ENCODE measurements at places on chromosomes 2 and 18.

DNA sequence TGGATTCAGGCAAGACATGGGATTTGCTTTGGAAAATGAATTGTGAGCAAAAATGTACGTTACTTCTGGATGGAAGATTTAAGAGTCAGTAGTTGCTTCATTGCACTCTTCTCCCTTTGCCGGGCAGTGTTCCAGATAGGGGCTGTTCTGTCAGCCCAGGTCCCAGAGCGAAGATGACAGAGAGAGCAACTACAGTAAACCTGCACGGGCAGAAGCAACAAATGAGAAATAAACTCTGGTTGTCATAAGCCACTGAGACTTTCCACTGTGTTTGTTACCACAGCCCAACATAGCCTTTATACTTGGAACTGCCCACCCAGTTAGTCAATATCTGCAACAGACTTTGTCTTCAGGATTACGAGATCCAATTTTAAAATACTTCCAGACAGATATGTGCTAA is 83.3 kb downstream of the CACNB4 start:
- DNase-seq, result no peak

GRCh38 chr2:121866789-121867188 is 111.3 kb downstream of the TSN start:
- DNase-seq, result no peak

GRCh38 chr2:144996225-144996795 is 476.4 kb upstream of the ZEB2 start:
- DNase-seq, result no peak

DNA sequence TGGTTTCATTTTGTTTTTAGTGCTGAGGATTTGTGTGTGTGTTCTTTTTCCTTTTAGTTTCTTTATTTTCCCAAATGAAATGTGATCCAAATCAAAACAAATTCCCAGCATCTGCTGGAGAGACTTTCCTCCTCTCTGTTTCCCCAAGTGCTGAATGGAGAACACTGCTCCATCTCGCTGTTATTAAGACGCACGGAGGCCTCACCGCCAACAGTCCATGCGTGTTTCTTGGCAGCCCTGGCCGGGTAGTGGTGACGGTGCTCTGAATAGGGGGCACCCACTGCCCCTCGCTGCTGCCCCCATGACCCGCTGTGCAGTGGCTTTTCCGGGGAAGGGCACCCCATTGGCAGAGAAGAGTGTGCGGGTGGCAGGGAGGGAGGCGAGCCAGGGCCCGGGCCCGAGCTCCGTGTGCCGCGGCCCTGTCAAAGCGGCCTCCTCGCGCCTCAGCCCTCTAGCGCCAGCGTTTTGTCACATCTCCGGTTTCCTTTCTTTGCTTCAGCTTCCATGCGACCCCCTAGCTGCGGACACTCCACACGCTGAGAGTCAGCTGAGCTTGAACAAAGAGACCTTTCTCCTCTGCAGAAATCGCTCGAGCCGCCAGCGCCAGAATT is 473.7 kb upstream of the SALL3 start:
- DNase-seq, result no peak

DNA sequence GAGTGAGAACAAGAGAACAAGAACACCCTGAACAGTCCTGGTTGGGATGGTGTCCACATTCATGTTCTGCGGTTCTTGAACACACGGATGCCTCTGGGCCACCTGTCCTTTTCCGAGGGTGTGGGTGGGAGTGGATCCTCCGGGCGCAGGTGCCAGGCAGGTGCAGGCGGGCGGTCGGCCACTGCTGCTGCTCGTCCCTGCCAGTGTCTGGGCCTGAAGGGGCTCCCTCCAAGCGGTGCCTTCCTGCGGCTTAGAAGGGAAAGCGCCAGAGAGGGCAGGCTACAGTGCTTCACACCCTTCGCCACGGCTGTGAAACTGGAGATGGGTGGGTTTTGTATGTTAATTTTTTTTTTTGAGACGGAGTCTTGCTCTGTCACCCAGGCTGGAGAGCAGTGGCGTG is 8.0 kb upstream of the D2HGDH start:
- no peak for DNase-seq

- DNase-seq, result no peak
Observed at GRCh38 chr2:108853421-108853820, 66.8 kb downstream of the CCDC138 start.

- DNase-seq, result no peak
Observed at GRCh38 chr2:31238906-31239592, 5.1 kb downstream of the EHD3 start.

GRCh38 chr2:17800693-17801458 is 15.4 kb upstream of the MSGN1 start:
- no peak for DNase-seq

DNA sequence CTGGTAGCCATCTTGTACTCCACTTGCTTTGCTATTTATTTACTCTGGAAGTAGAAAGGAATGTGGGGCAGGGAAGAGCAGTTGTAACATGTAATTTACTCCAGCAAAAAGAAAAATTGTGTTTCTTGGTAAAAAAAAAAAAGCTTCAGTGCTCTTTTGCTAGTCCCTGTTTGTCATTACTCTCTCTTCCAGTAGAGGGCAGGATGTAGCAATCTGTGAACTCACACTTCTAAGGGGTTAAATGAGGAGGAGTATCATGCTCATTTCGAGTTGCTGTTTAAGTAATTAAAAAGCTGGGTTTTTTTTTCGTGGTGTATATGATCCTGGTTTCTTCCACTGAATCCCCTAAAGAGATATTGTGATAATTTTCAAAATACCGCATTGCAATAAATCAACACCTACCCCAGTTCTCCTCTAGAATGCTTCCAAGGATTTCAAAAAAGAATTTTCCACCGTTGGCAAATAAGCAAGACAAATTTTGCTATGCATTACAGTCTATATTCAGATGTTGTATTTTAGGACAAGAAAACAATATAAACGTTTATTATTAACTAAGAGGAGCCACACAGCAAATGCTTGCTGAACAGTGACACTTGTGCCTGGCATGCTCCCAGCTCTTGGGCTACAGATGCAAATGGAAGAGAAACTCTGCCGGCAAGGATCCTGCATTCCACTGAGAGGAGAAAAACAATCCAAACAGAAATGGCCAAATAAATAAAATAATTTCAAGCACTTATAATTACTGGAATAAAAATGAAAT is 261.6 kb downstream of the ASXL3 start:
- no peak for DNase-seq

GRCh38 chr2:170394641-170395387 is 216.9 kb downstream of the MYO3B start:
- DNase-seq, result no peak

DNA sequence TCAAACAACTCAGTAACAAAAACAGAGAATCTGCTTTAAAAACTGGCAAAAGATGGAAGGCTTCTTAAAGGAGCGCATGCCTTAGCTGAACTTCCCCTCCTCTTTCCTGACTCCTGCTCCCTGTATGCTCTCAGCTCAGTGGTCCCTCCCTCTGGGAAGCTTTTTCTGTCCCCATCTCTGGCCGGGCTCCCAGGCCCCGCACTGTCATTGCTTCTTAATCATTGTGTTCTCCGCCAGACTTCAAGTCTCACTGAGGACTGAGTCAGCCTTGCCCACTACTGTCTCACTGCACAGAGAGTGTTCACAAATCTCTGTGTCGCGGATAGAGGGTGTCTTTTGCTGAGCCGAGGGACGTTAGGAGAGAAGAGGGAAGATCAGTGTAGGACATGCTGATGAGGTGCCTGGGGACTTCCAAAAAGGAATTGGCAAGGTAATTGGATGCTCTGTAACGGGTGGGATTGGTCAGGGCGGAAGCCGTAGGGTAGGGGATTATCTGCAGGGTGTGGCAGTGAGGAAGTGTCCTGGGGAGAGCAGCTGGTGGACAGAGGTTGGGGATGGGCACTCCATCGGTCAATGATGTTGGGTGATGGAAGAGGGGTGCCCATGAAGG is 16.2 kb downstream of the TOGARAM2 start:
- no peak for DNase-seq

DNA sequence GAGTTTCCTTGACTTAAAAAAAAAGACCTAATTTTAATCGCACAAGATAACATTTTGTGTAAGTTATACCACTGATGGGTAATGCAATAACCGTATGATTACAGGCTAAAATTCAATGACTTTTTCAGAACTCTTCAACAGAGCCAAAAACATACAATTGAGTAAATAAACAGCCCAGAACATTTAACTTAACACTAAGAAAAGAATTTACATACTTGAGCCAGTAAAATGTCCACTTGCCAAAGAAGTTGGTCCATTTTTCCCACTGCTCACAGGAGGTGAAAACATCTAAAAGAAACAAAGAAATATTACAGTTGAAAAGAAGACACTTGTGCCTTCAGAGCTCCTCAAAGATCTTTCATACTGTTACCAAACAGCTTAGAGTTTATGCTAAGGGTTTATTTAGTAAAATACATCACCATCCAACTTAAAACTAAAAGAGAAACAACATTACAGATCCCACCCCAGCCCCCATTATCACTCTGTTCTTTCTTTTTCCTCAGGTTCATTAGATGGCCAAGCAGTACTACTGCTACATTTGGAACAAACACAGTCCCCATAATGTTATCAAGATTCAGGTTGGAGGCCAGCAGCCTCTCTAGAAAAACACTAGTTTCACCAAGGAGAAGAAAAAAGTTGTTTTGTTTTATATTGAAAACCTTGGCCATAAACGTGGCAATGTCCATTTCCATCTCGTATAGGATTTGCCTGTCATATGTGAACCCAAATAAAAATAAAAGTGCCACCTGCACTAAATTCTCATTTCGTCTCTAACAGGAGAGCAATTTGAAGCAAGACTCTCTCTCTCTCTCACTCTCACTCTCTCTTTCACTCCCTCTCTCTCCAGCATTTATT is 2.7 kb downstream of the TCF4 start:
- no peak for DNase-seq

GRCh38 chr2:111883661-111884591 is at the start of gene ANAPC1:
Gene ANAPC1 (minus strand): TSS chr2:111884193. CDS start chr2:111880825, 3,368 bp downstream.
- DNase-seq, result peak; percentile 91

DNA sequence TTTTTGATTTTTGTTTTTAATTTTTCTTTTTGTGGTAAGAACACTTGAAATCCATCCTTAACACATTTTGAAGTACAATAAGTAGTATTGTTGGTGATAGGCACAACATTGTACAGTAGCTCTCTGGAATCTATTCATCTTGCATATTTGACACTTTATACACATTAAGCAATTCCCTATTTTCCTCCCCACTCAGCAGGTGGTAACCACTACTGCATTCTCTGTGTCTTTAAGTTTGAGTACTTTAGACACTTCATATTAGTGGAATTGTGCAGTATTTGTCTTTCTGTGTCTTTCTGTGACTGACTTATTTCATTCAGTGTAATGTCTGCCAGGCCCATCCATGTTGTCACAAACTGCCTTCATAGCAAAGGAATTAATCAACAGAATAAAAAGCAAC is 471.7 kb upstream of the CDH20 start:
- no peak for DNase-seq

- DNase-seq, result peak; percentile 65
Observed at GRCh38 chr2:219475697-219476651, 22.7 kb upstream of the GMPPA start.

GRCh38 chr2:122150524-122151280 is 395.3 kb downstream of the TSN start:
- DNase-seq, result no peak

GRCh38 chr2:100262046-100262445 is 60.3 kb downstream of the LONRF2 start:
- no peak for DNase-seq

DNA sequence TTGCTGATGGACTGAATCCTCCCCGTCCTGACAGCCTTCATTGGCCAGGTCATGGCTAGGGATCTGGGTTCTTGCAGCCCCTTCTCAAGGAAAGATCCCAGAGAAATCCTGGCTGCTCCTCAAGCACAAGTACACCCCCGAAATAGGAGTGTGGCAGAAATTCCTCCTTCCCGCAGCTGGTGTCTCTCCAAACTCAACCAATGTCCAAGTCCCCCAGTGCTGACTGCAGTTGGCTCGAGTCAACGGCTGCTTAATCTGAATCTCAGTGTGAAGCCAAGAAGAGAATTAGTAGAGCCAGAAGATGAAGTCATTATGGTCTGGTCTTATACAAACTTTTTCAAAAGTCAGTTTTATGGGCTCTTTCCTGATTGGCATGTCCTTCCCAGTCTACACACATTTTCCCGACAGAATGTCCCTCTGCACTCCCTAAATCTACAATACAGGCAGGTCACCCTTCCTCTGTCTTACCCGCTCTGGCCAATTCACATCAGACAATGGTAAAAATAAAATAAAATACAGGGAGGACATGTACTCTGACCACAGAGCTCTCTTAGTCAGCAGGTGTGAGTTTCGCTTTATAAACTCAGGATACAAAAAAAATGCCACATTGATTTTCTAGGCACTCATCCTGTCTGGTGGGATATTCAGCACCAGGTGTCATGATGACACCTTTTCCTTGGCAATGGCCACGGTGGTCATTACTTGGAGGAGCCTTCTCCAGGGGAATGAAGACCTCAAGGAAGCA is 76.9 kb upstream of the PAPOLG start:
- DNase-seq, result no peak

DNA sequence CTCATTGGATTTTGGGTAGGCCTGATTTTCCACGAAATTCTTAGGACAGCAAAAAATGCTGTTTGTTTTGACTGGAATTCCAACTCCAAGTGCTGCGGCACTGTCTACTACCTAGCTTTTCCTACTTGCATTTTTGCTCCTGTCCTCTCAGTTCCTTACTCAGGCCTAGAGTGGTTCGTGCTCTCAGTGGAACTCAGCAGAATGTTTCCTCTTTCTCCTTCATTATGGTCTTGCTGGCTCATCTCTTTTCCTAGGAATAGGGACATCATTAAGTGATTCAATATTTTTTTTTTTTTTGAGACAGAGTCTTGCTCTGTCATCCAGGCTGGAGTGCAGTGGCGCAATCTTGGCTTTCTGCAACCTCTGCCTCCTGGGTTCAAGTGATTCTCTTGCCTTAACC is 37.9 kb downstream of the GEMIN6 start:
- DNase-seq, result no peak

- DNase-seq, result no peak
Observed at GRCh38 chr2:118388771-118389170, 300.5 kb downstream of the INSIG2 start.

DNA sequence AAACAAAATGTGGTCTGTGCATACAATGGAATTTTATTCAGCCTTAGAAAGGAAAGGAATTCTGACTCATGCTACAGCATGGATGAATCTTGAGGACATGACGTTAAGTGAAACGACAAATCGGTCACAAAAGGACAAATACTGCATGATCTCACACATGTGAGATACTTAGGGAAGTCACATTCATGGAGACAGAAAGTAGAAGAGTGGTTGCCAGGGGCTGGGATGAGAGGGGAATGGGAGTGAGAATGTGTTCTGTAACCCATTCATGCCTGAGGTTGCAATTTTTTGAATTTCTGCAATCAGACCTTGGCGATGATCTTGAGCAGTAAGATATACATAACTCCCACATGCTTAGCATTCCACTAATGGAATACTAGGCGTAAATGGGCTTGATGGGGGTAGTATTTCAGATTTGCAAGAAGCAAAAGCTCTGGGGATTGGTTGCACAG is 22.0 kb downstream of the FHL2 start:
- no peak for DNase-seq

- no peak for DNase-seq
Observed at GRCh38 chr2:66242099-66242789, 192.7 kb upstream of the MEIS1 start.

- DNase-seq, result peak; percentile 48
Observed at GRCh38 chr2:675982-676646, 1.1 kb downstream of the TMEM18 start.
